ENCODE measurements at places on chromosomes 3 and 15. TPM values are rescaled to one million over a fixed set of nuclear protein-coding genes. Genes with fewer than 3 reads are reported as not detected.

CCK gene
- total RNA-seq, result not detected

RARB gene
- 1.5 TPM for total RNA-seq

PRKCD gene
- 2.2 TPM for total RNA-seq

GREM1 gene
- 1.2 TPM for total RNA-seq

HRG gene
- not detected for total RNA-seq

RAB7A gene
- total RNA-seq, result 46.5 TPM

LTF gene
- total RNA-seq, result 0.51 TPM

MOBP gene
- not detected for total RNA-seq

CPA3 gene
- total RNA-seq, result 0.68 TPM

GOLGA6C gene
- total RNA-seq, result not detected

GADL1 gene
- not detected for total RNA-seq

PROS1 gene
- total RNA-seq, result 23.0 TPM

RARRES1 gene
- 1.3 TPM for total RNA-seq

PLSCR2 gene
- total RNA-seq, result 0.34 TPM

GRAMD1C gene
- 65.7 TPM for total RNA-seq

SLC6A20 gene
- total RNA-seq, result not detected

P4HTM gene
- 12.1 TPM for total RNA-seq

CYP1A2 gene
- not detected for total RNA-seq

PAQR9 gene
- not detected for total RNA-seq

CORO2B gene
- 1.0 TPM for total RNA-seq

KCNMB3 gene
- total RNA-seq, result 3.9 TPM

CACNA2D2 gene
- not detected for total RNA-seq

IMPG2 gene
- 0.85 TPM for total RNA-seq

C15orf62 gene
- total RNA-seq, result 1.0 TPM

CFAP44 gene
- 0.98 TPM for total RNA-seq

MAP1A gene
- 0.34 TPM for total RNA-seq

SLC15A2 gene
- total RNA-seq, result 0.33 TPM

GOLGA6D gene
- not detected for total RNA-seq

GOLGA8B gene
- total RNA-seq, result 7.1 TPM

FGF12 gene
- total RNA-seq, result 1.2 TPM

TM4SF4 gene
- not detected for total RNA-seq

GPR27 gene
- total RNA-seq, result not detected

GNAT1 gene
- not detected for total RNA-seq

GPR62 gene
- total RNA-seq, result not detected

GRAMD2A gene
- 0.17 TPM for total RNA-seq

MRAS gene
- 11.5 TPM for total RNA-seq

MYH15 gene
- total RNA-seq, result under 0.01 TPM

CCR1 gene
- not detected for total RNA-seq

SNTN gene
- total RNA-seq, result not detected

CCDC54 gene
- total RNA-seq, result not detected

TMEM45A gene
- 9.0 TPM for total RNA-seq

DAPK2 gene
- 6.5 TPM for total RNA-seq

SLC6A1 gene
- not detected for total RNA-seq

CCDC191 gene
- total RNA-seq, result 3.2 TPM
